Sciatic nerve (tissue), 2 donors: ENCODE measurements at places on chromosomes 2 and 18.

GRCh38 chr2:9196637-9197036, 10.0 kb upstream of the ASAP2 start:
- DNase-seq, result no peak

DNA sequence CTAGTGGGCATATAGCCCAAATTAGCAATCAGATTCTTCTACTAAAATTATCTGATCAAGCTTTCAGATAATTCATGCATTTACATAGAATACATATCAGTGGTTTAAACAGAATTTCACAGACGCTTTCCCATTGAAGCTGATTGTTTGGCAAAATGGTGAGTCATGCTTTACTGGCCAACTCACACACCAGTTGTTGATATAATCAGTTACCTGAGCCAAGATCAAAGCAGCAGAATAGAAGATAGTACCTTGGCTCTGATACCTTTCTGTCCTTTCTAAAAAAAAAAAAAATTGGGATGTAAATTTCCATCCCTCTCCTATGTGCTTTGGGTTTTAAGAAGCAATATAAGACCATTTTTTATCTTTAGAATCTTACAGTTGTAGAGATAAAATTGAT, 178.0 kb downstream of the MCFD2 start:
- DNase-seq, result no peak

- DNase-seq, result no peak
Observed at GRCh38 chr2:30325600-30326328, 94.4 kb downstream of the LBH start.

- DNase-seq, result no peak
Observed at GRCh38 chr18:63514326-63514725, 27.8 kb upstream of the SERPINB12 start.

- no peak for DNase-seq
Observed at GRCh38 chr2:138121666-138122661, 157.7 kb downstream of the HNMT start.

GRCh38 chr2:70703900-70704549, 64.0 kb downstream of the ADD2 start:
- no peak for DNase-seq
